Cerebellum (tissue), 4 donors: ENCODE measurements at places on chromosomes 16 and 17. TPM values are rescaled to one million over a fixed set of nuclear protein-coding genes. Genes with fewer than 3 reads are reported as not detected.

GALR2 gene
- total RNA-seq: not detected

FSCN2 gene
- total RNA-seq: 4.0 TPM

DYNLRB2 gene
- total RNA-seq: 2.1 TPM

CCL17 gene
- not detected for total RNA-seq

KRTAP2-2 gene
- not detected for total RNA-seq

RSPRY1 gene
- 61.0 TPM for total RNA-seq

CRHR1 gene
- total RNA-seq: 7.5 TPM

SLC38A8 gene
- total RNA-seq: 0.45 TPM

HBQ1 gene
- 1.7 TPM for total RNA-seq

MPO gene
- total RNA-seq: 2.7 TPM

SLC12A3 gene
- not detected for total RNA-seq

PLA2G10 gene
- not detected for total RNA-seq

CLEC18A gene
- 9.3 TPM for total RNA-seq

TNP2 gene
- not detected for total RNA-seq

AP1G1 gene
- total RNA-seq: 108 TPM

MILR1 gene
- 3.0 TPM for total RNA-seq

CHST4 gene
- not detected for total RNA-seq

KRT36 gene
- not detected for total RNA-seq

CBX2 gene
- 19.9 TPM for total RNA-seq

MSLN gene
- total RNA-seq: not detected

HS3ST2 gene
- total RNA-seq: 6.3 TPM

GRAPL gene
- 1.3 TPM for total RNA-seq

SHISA6 gene
- 29.5 TPM for total RNA-seq

DNAH9 gene
- total RNA-seq: 5.4 TPM

TM4SF5 gene
- not detected for total RNA-seq

STH gene
- total RNA-seq: 4.1 TPM

IL34 gene
- 4.1 TPM for total RNA-seq

SULT1A3 gene
- total RNA-seq: 3.6 TPM

ZNF469 gene
- total RNA-seq: 0.73 TPM

USP31 gene
- total RNA-seq: 25.4 TPM
